Choroid plexus epithelial cell (primary cell): ENCODE measurements at places on chromosomes 16 and 17.

DNA sequence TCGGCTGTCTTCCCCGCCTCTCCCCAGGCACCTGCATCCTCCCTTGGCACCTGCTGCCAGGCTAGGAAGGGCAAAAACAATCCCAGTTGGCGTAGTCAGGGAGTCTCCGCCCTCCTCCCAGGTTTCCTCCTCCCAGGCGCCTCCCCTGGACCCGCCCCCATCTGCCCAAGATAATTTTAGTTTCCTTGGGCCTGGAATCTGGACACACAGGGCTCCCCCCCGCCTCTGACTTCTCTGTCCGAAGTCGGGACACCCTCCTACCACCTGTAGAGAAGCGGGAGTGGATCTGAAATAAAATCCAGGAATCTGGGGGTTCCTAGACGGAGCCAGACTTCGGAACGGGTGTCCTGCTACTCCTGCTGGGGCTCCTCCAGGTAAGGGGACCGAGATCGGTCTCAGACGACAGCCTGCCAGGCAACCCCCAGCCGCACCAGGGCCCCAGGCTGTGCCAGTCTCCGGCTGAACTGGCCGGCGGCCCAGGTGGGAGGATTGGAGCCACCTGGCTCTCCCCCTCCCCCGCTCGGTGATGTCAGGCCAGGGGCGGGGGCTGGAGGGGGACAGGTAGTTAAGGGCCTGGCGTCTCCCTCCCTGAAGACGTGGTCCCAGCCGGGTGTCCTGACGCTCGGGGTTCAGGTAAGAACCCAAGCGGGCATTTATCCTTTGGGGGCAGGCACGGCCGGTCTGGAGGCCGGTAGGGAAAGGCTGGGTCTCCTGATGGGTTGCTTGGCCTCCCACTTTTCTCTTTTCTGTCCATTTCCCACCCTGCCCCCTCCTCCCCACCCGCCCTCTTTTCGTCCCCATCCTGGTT lies at the start of gene GRB7:
Gene GRB7 (plus strand): TSS at position 179 of the 808 bp plus-strand sequence. CDS start 4,364 bp downstream, outside the sequence.
- no peak for DNase-seq

DNA sequence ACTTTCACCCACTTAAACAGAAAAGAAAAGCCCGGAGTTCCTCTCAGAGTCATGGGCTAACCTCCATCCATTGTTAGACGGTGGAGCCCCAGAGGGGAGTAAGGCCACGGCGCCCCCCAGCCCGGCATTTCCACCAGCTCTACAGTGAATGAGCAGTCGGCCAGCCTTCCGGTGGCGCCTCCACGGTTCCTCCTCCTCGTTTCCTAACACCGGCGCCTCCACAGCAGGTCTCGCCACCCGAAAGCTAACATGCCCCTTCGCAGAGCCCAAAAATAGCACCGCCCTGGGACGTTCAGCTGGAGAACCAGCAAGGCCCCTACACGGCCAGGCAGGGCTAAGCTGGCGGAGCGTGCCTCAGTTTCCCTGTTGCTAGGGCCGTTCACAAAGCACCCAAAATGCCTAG lies 858 bp downstream of the MMD start:
- DNase-seq, result no peak

DNA sequence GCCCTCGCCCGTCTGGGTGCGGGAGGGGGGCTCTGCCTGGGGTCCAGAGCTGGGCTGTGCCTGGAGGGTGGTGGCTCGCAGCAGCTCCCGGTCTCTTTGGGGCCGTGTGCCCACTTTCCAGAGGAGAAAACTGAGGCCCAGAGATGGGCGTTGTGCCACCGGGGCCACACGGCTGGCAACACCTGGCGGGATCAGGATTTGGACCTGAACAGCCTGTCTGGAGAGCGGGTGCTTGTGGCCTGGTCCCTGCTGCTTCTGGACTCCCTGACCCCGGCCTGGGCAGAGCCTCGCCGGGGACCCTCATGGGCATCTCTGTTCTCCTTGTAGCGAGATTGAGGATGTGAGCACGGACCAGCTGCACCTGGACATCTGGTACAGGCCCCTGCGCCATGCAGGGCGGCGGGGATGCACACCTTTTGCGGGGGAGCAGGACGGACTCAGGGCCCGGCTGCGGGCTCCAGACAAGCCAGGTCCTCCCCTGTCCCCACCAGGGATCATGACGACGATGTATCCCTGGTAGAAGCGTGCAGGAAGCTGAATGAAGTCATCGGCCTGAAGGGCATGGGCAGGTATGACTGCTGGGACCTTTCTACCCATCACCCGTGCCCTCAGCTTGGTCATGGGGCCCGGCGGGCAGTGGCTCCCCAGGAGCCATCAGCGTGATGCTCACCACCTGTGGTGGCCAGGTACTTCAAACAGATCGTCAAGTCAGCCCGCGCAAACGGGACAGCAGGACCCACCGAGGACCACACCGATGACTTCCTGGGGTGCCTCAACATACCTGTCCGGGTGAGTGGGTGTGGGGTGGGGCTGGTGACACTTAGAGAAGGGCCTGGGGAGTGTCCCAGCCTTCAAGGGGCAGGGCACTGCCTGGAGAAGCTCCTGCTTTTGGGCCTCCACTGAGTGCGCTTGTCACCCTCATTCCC lies 8.3 kb downstream of the BAIAP3 start:
- DNase-seq, result no peak

DNA sequence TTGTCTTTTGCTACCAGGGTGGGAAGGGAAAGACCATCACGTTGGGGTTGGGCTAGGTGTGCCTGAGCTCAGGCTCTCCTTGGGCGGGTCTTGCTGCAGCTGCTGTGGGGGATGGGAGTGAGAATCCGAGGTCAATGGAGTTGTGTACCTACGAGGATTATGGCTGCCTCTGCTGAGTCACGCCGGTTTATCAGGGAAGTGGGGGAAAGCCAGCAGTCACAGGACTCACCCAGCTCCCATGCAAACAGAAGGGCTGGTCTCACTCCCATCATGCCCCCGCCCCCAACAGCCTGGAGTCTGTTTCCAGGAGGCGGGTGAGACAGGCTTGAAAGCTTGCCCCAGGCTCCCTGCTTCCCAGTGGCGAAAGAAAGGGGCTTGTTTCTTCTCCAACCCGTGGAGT lies 1259.0 kb upstream of the GOT2 start:
- DNase-seq, result no peak

- DNase-seq, result no peak
Measured at GRCh38 chr16:57683636-57684545, 10.7 kb upstream of the DRC7 start.

DNA sequence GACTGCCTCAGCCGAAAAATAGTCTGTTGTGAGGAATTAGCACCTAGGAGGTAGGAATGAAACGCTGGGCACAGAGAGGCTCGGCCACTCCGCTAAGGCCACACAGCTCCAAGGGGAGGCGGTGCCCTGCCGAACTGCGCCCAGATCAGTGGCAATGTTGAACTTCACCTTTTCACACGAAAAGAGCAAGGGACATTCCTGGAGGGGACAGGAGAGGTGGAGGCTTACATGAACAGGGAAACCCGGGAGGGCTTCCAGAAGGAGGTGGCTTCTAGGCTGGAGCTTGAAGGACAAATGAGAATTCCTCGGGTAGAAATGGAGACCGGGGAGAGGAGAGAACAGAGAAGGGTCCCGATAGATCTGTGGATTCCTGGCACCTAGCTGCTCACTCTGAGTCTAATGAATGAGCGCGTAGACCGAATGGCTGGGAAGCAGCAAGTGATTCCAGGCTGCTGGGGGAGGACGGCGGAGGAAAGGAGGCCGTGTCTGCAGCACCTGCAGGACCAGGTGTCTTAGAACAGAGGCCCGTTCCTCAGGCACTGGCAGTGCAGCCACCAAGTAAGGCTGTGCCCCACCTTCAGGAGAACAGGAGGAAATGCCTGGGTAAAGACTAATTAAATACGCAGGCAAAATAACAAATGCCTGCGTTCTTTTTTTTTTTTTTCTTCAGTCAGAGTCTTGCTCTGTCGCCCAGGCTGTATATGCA lies 722 bp upstream of the SLC38A10 start:
- DNase-seq, result peak; percentile 56

DNA sequence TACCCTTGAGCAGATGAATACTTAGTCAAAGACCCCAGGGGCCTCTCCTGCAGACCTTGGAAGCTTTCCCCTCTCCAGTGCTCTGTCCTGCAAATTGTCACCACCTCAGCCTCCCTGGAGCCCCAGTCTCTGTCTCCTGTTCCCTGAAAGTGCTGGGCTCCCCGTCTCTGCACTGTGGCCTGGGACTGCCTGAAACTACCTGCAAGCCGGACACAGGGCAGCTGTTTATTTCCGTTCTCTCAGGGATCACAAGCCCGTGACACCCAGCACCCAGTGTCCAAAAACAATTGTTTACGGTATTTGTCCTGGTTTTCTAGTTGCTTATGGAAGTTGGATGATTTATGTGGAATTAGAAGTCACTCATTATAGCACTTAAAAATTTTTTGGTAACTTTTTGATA lies 81.6 kb upstream of the CHMP6 start:
- DNase-seq, result no peak

- no peak for DNase-seq
Measured at GRCh38 chr16:10121897-10122425, 60.3 kb downstream of the GRIN2A start.
